ENCODE measurements at places on chromosomes 3 and 15. TPM values are rescaled to one million over a fixed set of nuclear protein-coding genes. Genes with fewer than 3 reads are reported as not detected.

DNA sequence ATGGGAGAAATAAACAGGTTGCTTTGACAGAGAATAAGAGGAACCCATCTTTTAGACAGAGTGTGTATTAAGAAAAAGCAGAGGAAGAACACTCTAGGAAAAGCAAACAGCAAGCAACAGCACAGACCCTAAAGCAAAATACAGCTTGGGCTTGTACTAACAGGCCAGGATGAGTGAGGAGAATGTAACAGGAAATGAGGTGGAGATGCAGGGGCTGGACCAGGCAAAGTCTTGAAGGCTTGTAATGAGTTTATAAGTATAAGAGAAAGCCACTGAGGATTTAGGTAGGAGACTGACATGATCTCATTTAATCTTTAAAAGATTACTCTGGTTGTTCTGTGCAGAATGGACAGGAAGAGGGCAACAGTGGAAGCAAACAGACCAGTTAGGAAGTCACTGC, 4.9 kb downstream of the UBR1 start:
- no peak for DNase-seq

- no peak for DNase-seq
Observed at GRCh38 chr15:89836267-89837133, 21.8 kb upstream of the ANPEP start.

DNA sequence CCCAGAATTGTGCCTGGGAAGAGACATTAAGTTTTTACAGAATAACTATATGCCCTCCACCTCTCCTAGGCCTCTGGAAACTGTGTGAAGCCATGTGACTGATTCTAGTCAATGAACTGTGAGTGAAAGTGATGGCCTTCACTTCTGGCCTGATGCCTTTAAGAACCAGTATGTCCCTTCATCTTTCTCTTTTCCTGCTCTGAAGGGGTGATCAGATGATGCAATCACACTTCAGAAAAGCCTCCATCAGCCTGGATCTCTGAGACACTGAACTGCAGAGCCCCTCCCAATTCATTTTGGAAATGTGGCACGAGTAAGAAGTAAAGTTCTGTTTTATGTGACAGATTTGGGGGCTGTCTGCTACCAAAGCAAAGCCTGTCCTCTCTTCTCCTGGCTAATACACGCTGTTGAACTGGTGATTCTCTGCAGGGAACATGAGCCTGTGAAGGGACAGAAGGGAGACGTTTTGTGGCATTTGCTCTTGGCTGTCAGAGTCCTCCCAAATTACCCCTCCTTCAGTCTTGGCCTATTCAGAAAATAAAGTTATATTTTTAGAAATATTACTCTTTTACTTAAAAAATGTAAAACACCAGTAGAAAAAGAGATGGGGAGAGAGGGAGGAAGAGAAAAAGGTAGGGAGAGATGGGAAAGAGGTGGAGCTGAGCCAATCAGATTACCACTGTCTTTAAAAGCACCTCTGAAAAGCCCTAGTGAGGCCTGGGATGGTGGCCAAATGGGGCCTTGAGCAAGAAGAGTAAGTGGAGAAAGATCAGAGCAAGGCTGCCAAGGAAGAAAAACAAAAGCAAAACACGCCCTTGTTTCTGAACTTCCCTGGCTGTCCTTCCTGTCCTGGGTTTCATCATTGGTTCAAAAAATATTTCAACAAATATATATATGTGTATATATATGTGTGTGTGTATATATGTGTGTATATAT, 40.9 kb upstream of the RYK start:
- no peak for DNase-seq

DNA sequence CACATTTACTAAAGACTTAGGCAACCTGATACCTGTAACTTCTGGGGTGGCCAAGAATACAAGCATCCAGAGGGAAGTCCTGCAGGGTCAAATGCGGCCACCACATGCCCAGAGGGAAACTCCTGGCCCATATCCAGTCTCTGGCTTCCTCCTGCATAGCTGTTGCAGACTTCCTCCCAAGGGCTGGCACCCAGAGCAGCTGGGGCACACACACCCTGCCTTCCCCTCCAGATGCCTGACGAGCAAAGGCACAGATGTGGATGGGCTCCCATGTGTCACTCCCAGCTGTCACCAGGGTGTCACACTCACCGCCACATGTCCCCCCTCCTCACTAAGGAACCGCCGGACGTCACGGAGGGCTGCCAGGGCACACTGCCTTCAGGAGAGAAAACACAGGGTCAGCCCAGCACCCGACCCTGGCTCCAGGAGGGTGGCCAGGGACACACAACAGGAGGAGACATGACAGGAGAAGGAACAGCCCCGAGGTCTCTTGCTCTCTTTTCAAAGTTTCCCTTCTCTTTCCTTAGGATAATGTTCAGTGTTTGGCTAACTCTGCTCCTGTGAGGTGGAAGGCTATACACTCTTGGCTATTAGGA, 13.2 kb downstream of the PFKFB4 start:
- DNase-seq: no peak

Gene C3orf22
- total RNA-seq: not detected

DNA sequence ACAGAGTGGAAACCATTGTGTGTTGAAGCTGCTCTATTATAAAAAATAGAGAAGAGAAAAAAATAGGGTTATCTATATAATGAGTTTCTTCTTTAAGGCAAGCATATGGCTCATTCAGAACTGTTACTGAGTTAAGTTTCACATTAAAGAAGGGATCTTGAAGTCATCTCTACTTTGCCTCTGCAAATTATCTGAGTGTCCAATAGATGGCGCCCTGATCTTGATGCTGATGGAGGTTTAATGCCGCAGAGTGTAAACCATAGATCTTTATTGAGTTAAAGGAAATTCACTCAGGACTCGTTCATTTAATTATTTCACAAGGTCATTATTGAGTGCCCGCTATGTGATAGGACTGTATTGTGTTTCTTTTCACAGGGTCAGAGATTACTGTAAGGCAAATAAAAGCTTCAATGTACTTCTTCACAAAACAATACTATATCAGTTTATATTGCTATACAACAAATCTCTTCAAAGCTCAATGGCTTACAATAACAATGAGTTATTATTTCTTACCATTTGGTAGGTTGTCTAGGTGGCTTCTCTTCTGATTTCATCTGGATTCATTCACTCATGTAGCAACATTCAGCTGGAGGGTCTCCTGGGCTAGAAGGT, 171.4 kb downstream of the NSUN3 start:
- peak; percentile 14 for DNase-seq

Data from Caki2 (cell line).